ENCODE measurements at places on chromosomes 6 and 20.

GRCh38 chr20:56706867-56707360, 77.8 kb downstream of the TFAP2C start:
- DNase-seq: no peak

- DNase-seq: no peak
Measured at GRCh38 chr6:21828704-21829103, 235.2 kb downstream of the SOX4 start.

GRCh38 chr6:65524232-65524631, 182.8 kb downstream of the EYS start:
- no peak for DNase-seq

DNA sequence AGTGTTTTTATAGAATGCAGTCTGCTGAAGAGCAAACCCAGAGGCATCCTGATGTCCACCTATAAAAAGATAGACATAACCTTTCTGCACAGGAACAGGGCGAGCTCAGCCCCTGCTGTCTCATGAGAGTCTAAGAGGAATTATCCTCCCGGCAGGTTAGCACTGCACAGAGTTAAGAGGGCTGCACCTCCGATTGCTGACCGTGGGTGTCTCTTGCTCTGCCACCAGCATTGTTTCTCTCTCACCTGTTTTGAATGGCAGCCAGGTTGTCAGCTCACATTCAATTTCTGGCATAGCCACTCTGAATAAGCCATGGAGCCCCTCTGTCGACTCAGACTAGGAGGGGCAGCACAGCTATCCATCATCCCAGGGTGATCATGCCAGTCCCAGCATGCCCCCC, 211.2 kb downstream of the PHACTR1 start:
- no peak for DNase-seq

DNA sequence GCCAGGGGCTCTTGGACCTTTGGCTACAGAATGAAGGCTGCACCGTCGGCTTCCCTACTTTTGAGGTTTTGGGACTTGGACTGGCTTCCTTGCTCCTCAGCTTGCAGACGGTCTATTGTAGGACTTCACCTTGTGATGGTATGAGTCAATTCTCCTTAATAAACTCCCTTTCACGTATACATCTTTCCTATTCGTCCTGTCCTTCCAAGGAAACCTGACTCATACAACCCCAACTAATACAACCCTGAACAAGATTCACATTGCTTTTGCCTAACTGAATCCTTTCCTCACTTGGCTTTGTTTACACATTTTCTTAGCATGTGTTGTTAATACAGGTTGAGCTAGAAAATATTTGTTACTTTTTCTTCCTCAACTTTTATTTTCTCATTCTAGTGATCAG, 21.9 kb downstream of the TBXT start:
- no peak for DNase-seq

DNA sequence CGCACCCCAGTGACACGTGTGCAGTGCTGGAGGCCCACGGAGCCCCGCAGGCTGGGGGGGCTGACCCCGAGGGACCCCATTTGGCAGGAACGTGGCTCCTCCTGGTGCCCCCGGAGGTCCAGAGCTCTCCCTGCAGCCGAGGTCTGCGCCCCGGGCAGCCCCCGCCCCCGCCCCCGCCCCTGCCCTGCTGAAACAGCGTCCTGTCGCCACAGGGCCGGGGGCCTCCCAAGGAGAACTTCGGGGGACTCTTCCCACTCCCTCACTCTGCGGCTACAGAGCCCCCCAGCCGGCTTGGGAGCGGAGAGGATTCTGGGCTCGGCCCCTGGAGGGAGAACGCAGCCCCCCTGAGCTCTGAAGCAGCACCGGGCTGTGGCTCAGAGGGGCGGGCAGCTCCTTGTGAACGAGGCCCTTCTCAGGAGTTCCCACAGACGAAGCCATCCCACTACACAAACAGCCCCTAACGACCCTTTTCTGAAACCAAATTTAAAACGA, 115.2 kb downstream of the DLL1 start:
- DNase-seq: no peak

DNA sequence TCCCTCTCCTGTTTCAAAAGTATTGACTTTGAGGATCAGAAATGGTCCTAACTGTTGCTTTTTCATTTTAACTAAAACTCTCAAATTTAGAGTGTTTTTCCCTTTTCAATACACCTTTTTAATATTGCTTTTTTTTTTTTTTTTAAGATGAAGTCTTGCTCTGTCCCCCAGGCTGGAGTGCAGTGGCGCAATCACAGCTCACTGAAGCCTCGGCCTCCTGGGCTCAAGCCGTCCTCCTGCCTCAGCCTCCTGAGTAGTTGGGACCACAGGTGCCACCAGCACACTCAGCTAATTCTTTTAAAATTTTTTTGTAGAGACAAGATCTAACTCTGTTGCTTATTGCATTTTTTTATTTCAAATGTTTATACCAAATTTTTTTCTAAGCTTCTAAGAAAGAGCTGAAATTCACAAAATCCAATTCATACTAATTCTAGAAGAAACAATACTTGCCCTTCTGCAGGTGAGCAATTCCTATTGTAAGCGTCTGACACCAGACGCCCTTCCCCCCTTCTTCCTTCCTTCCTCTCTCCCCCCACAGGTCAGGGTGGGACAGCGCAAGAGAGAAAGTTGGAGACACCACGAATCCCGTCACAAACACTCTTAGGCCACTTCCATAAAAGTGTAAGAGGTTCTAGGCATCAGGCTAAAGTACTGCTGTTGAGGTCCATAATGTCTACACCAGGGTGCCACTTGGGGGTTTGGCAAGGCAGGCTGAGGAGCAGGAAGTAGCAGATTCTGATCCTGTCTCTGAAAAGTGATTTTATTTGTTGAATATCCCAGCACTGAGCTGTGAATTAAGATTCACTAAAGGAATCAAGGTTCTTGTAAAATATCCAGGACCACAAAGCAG, 12.8 kb downstream of the DLL1 start:
- DNase-seq: no peak

DNA sequence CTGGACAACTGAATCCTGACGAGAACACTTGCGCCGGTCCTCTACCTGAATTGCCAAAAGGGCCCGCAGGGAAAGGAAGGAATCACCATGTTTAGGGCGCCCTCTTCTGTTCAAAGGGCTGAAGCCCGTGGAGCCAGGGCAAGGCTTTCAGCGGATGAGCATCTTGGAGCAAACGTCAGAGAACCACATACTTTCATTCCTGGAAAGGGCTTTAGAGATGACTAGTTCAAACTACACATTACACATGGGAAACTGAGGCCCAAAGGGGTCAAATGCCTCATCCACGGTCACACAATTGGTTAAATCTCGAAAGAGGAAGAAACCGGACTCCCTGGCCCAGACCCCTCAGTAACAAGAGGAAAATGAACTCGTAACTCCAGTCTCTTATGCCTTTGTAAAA, 11.5 kb upstream of the ZNF133 start:
- no peak for DNase-seq

- DNase-seq: no peak
Measured at GRCh38 chr6:139515511-139515910, 141.1 kb upstream of the CITED2 start.

DNA sequence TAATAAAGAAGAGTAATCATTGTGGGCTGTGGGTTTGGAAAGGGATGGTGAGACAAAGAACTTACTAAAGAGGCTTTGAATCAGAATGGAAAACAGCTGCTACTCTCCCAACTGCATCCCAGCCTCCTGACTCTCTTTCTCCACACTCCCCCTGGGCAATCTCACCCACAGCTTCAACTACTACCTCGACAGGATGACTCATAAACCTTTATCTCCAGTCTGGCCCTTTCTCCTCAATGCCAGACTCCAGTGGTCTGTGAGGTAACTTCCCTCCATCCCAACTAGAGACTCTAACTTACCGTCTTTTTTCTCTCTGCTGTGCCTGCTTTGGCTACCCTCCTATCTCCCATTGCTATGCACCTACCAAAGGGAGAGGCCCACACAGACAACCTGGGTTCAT, 135.3 kb upstream of the RREB1 start:
- DNase-seq: no peak

DNA sequence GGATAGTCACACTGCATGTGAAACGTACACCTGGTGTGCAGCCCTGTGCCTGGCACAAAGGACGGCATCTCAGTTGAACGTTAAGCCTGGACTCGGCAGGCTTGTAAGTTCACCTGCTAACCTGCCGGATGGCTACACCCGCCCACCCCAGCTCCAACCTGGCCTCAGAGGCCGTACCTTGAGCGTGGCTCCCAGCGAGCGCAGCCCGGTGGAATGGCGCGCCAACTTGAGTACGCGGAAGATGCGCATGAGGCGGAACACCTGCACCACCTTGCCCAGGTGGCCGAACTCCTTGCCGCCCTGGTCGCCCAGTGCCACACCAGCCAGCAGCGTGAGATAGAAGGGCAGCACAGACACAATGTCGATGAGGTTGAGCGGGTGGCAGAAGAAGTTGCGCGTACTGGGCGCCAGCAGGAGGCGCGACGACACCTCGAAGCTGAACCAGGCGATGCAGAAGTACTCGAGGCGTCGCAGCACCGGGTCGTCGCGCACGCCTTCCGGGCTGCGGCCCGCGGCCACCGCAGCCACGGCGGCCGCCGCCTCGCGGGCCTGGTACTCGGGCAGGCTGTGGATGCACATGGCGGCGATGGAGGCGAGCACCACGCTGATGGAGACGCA, 3.3 kb downstream of the KCNS1 start:
- DNase-seq: no peak

- no peak for DNase-seq
Measured at GRCh38 chr20:21464916-21465315, 48.9 kb downstream of the NKX2-2 start.

DNA sequence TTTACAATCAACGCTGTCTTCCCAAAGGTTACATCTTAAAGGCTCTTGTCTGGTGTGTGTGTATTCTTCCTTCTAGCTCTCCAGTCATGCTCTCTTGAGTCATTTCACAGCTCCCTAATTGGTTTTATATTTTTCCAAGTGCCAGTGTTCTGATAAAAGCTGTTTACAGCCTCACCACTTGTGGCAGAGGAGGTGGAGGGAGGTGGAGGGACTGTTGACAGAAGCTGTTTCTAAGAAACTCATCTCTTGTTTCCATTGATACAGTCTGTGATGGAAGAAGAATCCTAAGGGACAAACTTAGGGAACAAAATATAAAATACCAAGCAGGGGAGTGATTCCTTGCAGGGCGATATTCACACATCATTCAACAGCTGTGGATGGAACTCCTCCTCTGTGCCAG, 64.0 kb downstream of the QRSL1 start:
- DNase-seq: no peak

DNA sequence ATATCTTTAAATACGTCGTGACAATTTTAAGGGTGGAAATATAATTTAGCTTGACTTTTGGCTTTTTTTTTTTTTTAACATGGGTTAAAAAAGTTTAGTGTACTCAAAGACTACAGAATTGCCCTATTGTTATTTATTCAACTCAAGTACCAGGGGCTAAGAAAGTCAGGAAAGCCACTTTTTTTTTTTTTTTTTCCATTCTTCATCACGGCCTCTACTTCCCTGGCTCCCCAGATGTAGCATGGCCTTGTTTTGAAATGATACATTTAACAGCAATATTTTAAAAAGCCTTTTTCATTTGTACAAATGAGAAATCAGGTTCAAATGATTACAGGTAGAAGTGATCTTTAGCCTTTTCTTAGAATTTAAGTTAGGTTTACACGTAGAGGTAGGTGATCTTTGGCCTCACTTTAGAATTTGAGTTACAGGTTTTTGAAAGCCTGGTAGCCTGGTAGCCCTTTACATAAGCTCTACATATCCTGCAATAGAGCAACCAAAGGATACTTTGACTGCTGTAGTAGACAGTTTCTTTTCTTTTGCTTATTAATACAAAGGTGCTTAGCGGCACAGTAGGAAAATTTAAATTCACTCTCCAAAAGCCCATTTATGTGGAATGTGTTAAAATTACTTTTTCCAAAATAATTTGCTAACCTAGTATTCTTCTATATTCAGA, 160.5 kb upstream of the MMS22L start:
- DNase-seq: no peak

GRCh38 chr6:18363746-18364145, 23.4 kb upstream of the RNF144B start:
- DNase-seq: no peak

DNA sequence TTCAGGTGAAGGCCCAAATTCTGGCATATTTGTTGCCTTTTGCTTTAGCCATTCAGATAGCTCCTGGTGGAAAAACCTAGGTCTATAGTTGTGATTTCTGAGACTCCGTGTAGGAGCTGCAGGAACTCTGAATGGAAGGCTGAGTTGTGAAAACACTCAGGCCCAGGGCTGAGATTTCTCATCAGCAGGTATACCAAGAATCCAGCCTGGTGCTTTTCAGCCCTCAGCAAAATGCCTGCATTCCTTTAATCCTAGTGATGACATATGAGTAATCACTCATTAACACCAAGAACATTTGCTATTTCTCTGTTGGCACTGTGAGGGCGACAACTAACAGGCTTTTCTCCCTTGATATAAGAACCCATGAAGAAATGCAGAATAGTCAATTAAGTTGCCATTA, 546.1 kb upstream of the MAN1A1 start:
- DNase-seq: no peak

DNA sequence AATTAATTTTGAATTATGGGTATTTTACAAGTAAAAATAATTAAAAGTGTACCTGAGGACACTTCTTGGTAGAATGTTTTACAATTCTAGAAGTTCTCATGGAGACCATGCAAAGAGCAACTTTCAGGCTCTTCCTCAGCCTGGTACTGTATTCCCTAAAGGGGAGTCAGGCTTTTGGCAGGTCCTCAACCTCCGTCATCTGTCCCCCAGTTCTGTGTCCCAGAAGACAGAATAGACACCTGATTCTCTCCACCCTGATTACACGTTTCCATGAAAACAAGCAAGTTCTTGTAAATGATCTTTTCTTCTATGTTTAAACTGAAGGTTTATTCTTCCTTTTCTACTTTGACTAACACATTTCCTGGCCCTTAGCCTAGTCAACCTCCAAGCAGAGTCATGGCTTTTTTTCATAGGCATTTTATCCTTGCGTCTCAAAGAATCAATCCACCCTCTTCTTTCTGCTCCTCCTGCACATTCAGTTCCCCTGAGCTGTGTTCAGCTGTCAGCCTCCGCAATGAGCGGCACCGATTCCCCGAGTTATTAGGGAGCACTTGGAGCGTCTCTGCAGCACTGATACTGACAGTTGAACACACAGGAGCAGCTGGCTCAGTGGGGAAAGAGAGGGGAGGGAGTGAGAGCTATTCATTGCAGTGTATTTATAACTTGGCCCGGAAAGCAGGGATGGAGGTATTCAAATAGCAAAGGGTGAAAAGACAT, 1082.4 kb upstream of the MAP3K7 start:
- no peak for DNase-seq

DNA sequence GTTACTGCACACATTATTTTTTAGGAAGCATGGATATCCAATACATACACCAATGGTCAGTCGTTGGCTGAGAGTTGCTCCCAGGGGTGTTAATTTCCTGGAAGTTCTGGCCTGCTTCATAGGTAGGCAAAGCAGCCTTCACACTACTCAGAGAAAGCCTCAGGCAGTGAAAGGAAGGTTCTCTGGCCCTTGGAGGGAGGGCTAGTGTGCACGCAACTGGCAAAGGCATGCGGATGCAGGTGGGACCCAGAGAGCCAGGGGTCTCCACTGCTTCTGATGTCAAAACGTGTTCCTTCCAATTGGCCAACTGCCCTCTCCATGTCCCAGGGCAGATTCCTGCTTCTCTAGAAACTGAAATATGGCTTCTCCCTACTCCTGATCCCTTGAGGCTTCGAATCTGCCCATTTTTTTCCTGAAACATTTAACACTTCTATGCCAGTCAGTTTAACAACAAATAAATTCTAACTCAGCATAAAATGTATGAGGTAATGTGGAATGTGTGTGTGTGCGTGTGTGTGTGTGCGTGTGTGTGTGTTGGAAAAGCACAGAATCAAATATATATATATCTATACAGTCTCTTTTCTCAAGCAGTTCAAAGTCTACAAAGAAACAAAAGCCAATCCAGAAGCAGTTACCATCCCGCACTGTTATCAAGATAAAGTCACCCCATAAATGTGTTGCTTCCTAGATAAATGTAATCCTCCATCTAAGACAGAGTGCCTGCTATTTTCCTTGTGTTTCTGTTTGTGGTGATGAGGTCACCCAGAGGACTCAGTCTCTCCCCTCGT, 94.0 kb upstream of the HIVEP1 start:
- DNase-seq: no peak

All from cortex of kidney (tissue), 1 donor.